ENCODE measurements at places on chromosomes 5 and 9.

DNA sequence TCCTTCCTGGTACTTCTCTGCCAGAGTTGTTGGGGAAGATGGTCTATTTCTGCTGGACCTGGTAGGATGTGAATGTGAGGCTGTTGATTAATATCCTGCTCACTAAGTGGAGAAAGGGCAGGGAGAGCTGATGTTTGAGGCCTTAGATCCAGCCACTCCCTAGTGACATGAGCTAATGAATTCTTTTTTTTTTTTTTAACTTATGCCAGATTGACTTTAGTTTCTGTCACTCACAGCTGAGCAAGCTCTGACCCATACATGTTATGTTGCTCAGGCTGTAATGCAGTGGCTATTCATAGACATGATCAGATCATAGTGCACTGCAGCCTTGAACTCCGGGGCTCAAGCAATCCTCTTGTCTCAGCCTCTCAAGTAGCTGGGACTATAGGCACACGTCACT lies 75.1 kb upstream of the SPRY4 start:
- DNase-seq: no peak

GRCh38 chr5:170701334-170701733 lies 82.2 kb upstream of the GABRP start:
- no peak for DNase-seq

DNA sequence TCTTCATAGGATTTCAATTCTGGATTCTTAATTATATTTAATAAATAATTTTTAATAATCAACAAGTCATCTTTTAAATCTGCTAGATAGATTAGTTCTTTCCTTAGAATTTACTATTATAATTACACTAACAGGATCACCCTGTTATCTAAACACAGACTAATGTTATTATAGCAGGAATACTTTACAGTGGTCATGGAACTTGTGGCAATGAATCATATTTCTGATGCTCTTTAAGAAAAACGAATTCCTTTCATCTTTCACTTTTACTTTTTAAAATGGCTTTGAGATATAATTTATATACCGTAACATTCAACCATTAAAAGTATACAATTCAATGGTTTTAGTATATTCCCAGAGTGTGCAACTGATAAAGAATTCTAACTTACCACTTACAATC lies 29.7 kb upstream of the CDK5RAP2 start:
- no peak for DNase-seq

GRCh38 chr9:91162311-91162710 lies 199.4 kb downstream of the AUH start:
- no peak for DNase-seq

GRCh38 chr5:151925340-151925739 lies 689 bp upstream of the GLRA1 start:
- DNase-seq: no peak

DNA sequence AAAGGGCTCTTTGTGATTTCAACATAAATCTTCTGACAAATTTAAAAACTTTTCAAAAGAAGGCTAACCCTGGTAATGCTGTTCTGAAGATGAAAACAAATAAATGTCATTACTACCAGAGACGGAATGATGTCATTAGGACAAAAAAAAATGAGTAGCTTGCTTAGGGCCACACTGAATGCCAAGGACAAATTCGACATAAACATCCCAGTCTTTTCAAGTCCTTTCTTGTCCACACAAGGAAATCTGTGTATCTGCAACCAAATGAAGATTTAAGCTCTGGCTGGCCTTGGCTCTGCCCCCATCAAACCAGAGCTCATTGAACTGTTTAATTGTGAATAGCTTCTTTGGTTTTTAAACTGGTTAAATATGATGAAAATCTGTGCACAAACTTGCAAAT lies 592.7 kb downstream of the TLE1 start:
- no peak for DNase-seq

GRCh38 chr5:98909363-98909762 lies 19.4 kb downstream of the CHD1 start:
- no peak for DNase-seq

GRCh38 chr9:134605351-134605965 lies 36.1 kb upstream of the COL5A1 start:
- DNase-seq: no peak

DNA sequence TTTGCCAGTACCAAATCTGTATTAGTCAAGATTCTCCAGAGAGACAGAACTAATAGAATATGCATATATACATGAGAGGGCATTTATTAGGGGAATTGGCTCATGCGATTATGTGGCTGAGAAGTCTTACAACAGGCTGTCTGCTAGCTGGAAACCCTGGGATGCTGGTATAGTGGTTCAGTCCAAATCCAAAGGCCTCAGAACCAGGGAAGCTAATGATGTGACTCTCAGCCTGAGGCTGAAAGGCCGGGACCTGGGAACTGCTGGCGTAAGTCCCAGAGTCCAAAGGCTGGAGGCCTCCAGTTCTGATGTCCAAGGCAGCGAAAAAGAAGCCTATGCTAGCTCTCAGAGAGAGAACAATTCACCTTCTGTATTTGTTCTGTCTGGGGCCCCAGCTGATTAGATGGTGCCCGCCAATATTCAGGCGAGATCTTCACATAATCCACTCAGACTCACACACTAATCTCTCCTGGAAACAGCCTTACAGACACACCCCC lies 84.1 kb downstream of the KIAA1958 start:
- DNase-seq: no peak

DNA sequence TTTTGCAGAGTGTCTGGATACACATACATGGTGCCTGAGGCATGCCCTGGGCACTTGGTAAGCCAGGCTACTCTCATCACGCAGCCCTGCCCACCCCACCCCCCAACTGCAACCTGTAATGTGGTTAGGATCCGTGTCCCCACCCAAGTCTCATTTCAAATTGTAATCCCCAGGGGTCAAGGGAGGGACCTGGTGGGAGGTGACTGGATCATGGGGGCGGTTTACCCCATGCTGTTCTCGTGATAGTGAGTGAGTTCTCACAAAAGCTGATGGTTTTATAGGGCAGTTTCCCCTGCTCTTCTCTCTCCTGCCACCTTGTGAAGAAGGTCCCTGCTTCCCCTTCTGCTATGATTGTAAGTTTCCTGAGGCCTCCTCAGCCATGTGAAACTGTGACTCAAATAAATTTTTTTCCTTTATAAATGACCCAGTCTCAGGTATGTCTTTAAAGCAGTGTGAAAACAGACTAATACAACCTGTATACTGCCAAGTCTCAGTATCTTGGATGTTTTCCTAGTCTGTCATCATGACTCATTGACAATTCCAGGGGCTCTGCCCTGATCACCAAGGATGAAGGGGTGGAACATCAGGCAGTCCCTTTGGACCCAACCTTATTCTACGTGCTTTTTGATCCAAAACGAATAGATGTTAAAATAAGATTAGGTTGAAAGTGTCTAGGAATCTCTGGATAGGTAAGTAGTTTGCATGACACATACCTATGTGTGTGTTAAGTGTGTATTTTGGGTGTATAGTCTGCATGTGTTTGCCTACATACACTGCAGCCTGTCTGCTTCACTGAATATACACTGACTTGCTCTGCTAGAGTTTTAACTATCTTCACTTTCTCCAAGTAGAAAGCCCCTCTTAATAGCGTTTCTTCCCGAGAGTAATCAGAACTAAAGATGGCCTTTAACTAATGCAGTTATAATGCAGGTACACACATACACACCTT lies 293.8 kb downstream of the SLIT3 start:
- no peak for DNase-seq

DNA sequence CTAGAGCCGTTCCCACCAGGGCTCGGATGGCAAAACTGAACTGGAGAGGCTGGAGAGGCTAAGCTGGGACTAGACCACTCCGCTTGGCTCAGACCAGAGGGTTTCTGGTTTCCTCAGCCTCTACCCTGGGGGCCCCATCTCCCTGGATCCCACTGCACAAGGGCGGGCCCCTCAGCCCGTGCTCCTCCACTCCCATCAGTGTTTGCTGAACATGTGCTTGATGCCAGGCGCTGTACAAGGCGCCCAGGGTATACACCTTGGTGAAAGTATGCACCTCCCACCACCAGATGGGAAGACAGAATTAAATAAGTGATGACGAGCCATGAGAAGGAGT lies 18.0 kb downstream of the GPX3 start:
- no peak for DNase-seq

DNA sequence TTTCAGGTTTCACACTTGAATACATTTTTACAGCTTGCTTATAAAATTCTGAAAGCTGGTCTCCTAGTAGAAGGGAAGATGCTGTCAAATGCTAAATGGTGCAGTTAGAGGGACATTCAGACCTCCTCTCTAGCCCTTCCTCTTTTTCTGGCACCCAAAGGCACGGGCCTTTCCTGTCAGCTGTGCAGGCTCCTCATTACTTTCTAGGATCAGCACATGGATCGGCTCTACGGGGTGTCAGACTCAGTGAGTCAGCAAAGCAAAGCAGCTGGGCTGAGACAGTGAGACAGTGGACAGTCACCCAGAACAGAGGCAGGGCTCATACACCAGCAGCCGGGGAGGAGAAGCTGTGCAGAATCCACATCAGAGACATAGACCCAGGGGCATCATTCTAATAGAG lies 80.0 kb upstream of the TNC start:
- no peak for DNase-seq

- DNase-seq: no peak
Measured at GRCh38 chr5:107523029-107523680, 147.6 kb downstream of the EFNA5 start.

- DNase-seq: no peak
Measured at GRCh38 chr9:123399803-123400378, 43.9 kb downstream of the CRB2 start.

DNA sequence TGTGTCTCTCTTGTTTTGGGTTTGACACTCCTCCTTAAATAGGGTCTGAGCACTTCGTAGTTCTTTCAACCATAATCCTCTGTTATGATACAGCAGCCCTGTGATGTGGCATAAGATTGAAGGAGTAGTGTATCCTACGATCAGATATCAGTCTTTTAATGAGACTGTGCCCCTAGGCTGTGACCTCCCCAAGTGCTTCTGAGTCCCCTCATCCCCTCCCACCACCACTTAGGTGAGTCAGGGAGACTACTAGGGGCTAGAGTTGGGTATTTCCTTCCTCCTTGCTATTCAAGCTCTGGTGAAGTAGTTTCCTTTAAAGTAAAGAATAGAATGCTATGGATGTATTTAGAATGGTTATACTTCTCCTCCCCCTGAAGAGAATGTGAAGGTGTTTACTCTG lies 637.2 kb upstream of the GRAMD2B start:
- DNase-seq: no peak

- no peak for DNase-seq
Measured at GRCh38 chr9:78620764-78621163, 323.8 kb downstream of the PSAT1 start.

DNA sequence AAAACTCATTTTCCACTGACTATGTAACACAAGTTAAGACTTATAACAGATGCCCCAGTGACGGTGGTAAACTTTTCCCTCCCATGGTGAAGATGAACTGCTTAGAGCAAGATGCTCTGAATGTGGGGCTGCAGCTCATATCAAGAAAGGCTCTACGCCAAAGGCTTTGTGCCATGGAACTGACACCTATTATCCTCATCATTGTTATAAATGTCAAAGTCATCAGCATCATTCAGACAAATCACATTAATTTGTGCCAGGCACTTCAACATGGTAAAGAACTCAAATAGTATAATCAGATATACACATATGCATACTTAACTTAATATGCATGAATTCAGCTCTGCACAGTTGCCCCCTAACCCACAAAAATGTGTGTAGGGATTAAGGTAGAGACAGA lies 305.9 kb upstream of the ATP10B start:
- no peak for DNase-seq

GRCh38 chr9:135544981-135545635 lies 818 bp upstream of the OBP2A start:
- no peak for DNase-seq

- no peak for DNase-seq
Measured at GRCh38 chr5:153237671-153238332, 252.7 kb upstream of the GRIA1 start.

DNA sequence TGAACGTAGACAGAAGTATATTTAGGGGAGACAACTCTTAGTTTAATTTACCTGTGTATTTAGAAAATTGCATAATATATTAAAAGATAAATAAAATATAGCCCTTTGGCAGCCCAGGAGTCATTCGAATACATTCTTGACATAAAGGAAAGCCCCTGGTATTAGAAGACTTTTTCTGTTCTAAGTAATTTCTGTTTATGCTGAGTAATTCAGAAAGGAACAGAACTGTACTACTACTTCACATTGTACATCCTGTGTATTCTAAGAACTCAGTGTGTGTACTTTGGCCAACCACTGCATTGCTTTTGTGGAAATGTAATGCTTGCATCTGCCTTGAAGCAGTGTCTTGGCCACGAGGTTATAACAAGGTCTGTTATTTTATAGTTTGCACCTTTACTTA lies 136.4 kb downstream of the KDM4C start:
- DNase-seq: no peak

DNA sequence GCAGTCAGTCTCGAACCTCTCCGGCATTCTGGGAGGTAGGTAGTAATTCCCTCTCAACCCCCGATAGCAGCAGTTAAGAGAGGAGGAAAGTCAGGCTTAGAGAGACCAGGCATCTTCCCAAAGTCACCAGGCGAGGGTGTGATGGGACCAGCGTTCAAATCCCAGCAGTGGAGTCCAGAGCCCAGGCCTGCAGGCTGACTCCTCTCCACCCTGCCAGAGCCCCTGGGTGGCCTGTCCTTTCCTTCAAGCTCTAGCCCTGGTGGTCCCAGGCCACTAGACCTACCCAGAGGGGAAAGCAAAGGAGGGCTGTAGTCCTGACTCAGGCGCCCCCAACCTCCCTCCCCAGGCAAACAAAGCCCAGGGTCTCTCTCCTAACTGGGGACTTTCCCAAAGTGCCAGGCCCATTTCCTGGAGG lies 4.2 kb upstream of the NR5A1 start:
- DNase-seq: no peak

DNA sequence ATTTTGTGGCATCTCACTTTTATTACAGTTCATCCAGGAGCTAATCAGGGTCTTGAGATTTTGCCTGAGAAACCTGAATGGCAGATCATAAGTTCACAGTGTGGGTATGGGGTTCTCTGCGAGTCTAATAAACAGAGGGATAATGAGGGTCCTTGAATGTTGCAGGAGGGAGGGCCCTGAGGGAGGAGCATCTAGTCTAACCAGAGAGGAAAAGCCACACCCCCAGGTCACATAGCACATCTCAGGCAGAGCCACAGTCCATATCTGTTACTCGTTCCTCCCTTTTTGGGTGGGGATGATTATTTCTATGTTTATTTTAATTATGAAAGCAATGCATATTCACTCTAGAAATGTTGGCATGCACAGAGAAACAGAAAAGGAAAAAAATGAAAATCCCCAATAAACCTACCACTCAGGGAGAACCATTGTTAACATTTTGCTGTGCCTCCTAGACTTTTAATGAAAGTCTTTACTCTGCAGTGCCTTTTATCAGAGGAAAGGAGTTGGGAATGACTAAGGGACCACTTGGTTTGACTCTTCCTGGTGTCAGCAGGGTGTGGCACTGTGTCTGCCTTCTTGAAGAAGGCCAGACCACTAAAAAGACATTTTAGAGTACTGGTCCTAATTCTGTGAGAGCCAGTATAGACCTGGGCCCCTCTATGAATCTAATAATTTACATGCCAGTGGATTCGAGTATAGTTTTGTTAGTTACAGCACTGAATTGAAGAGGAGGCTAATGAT lies 2.8 kb downstream of the GALNT12 start:
- no peak for DNase-seq

- DNase-seq: no peak
Measured at GRCh38 chr9:127518091-127518856, 67.0 kb downstream of the LRSAM1 start.

- DNase-seq: no peak
Measured at GRCh38 chr5:6905883-6906282, 192.7 kb downstream of the TENT4A start.
